Epithelial cell of esophagus (primary cell): ENCODE measurements at places on chromosomes 16 and 17.

DNA sequence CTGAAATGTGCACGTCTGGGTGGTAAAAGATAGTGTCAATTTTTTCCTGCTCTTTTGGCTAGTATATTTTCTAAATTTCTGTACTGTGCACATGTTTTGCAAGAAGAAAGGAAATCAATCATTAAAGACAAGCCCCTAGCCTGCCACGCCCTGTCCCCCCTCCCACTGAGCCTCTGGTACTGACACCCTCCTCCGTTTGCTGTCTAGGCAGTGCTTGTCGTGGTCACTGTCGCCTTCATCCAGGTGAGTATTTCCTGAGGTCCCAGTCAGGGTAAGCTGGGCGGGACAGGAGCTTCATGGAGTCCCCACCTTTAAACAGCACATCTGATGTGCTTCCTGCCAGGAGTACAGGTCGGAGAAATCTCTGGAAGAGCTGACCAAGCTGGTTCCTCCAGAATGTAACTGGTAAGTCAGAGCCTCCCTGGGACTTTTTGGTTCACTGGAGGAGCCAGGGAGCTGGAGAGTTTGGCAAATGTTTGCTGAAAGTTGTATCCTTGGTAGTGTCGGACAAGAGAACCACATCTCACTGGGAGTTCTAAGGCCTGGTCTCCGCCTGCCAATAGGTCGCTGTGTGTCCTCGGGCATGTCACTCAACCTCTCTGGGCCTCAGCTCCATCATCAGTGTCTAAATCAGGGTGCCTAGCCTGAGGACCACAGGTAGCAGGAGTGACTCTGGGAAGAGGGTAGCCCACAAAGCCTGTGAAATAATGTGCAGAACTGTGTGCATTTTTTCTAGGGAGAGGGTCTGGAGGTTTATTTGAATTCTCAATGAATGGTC is 42.2 kb downstream of the ATP2C2 start:
- DNase-seq: peak; percentile 46

- DNase-seq: no peak
Measured at GRCh38 chr16:87132361-87133014, 184.7 kb downstream of the C16orf95 start.

DNA sequence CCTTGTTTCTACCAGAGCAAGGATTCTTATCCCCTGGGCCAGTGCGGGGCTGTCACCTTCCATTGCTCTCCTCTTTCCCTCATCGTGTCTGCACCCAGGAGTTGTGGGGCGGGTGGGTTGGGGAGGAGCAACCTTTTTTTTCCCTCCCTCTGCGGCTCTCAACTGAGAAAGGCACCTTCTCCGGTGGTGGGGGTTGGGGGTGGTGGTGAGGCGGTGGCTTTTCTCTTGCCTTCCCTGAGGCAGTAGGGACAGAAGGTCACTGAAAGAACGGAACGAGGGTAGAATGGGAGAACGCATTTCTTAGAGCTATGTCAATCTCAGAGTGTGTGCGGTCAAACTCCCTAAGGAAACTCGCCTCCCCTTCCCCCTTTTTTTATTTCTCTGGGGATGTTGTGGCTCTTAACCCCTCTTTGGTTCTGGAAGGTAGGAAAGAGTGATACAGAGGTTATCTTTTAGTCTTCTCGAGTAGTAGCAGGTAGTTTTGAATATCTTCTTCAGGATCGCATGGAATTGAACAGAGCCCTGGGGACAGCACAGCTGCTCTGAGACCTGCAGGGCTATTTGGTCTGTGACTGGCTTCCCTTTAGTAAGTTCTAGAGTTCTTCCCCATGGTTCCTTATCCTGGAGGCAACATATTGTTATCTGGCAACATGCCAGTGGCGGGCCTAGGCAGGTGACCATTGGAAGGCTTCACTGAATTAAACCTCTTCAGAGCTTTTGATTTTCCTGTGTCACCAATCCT is 994 bp downstream of the CLTC start:
- peak; percentile 45 for DNase-seq

DNA sequence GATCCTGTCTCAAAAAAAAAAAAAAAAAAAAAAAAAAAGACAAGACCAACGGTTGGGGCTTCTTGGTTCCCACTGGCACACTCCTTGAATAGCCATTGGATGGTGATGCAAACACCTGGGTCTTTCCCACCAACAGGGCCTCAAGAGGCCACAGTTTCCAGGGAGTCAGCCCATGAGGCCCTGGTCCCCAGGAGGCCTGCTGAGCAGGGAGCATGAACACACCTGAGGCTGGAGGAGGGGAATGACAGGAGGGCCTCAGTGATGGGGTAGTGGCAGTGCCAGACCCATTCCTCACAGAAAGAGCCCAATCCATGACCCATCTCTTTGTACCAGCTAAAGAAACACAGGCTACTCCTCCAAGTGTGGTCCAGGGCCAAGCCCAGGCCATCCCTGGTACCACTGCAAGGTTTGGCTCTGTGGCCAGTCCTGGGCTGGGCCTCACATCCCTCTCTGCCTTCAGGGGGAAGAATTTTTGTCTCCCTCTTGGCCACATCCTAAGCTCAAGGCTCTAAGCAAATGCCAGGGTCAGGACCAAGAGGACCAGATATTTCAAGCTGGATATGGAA is 13.9 kb downstream of the ARL2BP start:
- DNase-seq: no peak

- DNase-seq: no peak
Measured at GRCh38 chr17:6488008-6488539, 43.8 kb downstream of the PIMREG start.

GRCh38 chr17:59277031-59277430 is 54.4 kb upstream of the YPEL2 start:
- DNase-seq: no peak

GRCh38 chr17:65560628-65561451 is 608 bp downstream of the AXIN2 start:
- peak; percentile 74 for DNase-seq

DNA sequence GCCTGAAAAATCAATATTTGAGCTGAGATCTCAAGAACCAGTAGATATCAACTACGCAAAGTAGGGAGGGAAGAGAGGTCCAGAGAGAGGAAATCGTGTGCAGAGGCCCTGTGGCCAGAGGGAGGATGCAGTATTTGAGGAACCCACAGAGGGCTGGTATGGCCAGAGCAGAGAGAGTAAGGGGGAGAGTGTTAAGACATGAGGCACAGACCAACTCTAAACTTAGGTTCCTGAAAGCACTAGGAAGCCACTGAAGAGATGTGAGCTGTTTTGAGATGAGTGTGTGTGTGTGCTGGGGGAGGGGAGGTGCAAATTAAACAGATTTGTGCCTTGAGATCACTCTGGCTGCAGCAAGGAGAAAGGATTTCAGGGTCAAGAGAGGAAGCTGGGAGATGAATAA is 10.9 kb downstream of the SLC13A2 start:
- DNase-seq: no peak

DNA sequence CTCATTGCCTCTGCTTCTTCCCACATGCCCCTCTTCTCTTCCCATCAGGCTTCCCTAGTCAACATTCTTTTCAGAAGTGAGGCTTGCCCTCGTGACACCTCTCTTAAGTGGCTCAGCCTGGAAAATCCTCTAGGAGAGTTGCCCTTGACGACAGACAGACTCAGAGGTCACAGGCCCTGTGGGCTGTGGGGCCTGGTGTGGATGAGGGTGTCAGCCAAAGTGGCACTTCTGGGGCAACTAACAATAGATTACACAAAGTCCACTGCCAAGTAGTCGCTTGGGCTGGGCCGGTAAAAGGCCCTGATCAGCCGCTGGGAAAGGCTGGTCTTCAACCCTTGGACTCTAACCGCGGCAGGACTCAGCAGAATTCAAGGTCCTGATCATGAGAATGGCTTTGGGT is 33.7 kb upstream of the METTL16 start:
- no peak for DNase-seq

DNA sequence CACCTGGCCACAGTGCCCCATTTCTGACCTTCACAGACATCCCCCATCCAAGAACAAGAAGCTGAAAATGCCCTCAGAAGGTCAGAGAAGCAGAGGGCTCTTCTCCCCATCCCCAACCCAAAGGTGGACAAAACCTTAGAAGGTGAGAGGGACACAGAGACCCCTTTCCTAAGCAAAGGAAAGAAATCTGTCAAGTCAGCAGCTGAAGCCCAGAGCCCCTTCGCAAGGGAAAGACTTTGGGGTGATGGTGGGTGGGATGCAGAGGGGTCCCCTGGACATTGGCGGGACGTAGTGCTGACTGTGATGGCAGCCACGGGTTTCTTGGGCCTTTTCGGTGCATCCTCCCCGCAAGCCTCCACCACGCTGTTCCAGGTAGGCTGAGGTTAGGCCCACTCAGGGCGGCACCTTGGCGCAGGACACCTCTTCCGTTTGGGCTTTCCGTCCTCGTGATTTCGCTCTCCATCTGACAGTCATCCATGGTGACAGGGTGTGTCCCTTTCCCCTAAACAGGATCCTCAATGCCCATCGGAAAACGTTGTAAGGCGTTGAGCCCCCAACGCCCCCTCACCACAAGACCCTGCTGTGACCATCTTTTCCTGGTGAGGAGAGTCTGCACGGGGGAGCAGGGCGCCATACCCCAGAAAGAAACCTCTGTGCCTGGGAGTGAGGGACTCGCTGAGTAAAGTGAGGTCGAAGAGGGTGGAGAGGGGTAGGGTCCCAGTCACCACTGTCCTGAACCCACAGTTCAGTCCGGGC is 10.7 kb upstream of the GSDMA start:
- DNase-seq: no peak

DNA sequence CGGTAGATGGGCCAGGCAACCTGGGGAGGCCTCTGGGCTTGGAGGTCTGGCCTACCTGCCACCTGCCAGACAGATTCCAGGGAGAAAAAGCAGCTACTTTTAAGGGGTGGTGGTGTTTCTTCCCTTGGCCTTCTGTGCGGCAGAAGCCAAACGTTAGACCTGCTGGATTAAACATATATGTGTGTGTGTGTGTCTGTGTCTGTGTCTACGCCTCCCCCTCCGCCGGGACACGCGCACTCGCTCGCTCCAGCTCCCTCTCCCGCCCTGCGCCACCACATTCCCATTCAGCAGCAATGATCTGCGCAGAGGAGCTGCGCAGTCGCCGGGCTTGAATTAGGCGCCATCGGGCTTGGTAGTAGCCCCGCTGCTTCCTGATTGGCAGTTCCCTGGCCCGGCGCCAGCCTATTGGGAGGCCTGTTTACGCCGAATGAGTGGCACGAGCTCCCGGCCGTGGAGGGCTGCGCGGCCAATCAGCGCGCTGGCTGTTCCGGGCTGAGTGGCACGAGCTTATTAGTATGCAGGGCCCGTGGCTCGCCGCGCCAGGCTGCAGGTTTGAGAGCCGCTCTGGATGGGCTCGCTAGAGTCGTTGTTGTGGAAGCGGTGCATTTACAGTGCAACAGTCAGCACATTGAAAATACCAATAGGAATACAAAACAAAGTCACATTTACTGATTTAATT is at the start of gene BAHCC1:
Gene BAHCC1 (plus strand): TSS at position 537 of the 679 bp plus-strand sequence. CDS start 4,283 bp downstream, outside the sequence.
- DNase-seq: peak; percentile 100

GRCh38 chr16:5580296-5580695 is 482.7 kb upstream of the EEF2KMT start:
- no peak for DNase-seq

GRCh38 chr17:36152639-36153120 is 23.8 kb downstream of the TBC1D3B start:
- DNase-seq: peak; percentile 38

DNA sequence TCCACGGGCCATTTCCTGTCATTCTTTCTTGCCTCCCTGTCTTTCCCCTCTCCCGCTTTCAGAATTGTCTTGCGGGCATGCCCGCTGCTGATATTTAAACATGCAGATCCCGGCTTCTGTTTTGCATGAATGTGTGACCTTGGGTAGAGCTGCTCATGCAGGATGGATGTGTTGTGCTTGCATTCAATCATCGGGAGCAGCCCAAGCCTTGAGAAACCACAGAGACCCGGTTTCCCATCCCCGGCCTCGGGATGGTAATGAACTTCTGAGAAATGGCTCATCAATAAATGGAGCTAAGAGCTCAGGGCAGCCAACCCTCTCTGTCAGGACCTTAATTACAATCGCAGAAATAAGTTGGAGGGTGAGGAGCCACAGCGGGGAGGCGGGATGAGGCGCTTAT is 303.7 kb upstream of the TNRC6C start:
- no peak for DNase-seq
